ENCODE measurements at places on chromosomes 5 and 9.
A peak's percentile ranks its signal among the peaks of the same experiment; 100 is the strongest.

DNA sequence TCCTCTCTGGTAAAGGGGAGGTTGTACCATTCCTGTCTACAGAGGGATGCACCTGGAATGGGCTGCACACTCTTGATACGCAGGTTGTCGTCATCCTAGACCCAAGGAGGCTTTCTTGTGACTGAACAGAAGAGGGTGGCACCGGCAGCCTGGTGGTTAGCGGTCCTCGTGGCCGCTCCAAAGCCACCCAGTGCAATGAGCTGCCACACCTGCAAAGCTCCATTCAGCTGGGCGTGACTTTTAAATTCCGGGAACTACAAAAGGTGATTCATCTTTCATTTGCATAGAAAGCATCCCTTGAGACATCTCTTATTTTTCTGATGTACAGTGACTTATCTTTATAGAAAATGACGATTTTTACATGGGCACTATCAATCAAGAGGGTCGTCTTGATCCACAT is 286.1 kb upstream of the IRX1 start:
- no peak for DNase-seq

DNA sequence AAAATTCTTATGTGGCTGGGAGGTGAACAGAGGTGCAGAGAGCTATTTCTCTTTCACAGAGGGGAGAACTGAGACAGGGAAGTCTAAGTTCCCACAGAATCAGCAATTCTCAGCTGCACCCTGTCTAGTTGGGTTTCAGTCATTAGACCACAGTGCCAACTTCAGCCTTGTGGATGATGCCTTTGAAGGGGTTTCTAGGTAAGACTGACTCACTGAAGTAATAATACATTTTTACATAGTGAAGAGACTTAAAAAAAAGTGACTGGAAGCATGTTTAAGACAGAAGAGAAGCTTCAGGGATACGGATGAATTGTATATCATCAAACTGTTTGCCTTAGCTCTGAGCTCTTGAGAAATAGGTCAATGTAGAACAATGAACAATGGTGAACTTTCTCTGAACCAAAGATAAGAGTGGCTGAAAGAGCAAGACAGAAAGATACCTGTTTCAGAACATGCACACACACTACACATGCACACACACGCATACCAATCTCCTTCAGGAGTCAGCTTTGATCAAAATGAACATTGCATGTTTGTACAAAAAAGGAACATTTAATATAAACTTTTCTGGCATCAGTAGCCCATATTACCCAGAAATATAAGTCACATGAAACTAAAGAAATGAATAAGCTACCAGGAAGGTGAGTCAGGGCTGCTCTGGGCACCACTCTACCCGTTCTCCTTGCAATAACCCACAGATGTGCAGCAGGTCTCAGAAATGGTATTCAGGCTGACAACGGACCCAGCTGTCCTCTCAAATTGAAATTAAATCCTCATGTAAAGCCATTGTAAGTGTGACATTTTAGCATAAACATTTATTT is 12.6 kb upstream of the FYB1 start:
- no peak for DNase-seq

- no peak for DNase-seq
Observed at GRCh38 chr5:132883261-132883834, 9.9 kb downstream of the LEAP2 start.

GRCh38 chr5:71993600-71993999 is 113.7 kb upstream of the MAP1B start:
- no peak for DNase-seq

DNA sequence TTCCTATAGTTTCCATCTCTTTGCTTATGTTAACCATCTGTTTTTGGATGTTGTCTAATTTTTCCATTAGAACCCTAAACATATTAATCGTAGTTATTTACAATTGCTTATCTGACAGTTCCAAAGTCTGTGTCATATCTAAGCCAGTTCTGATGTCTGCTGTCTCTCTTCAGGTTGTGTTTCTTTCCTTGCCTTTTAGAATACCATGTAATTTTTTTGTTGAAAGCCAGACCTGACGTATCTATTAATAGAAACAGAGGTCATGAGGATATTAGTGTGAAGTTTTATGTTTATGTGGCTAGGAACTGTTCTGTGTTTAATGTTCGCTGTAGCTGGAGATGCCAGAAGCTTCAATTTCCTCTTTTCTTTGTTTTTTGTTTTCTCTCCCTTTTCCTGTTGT is 52.2 kb downstream of the ZNF618 start:
- DNase-seq: no peak

- DNase-seq: no peak
Observed at GRCh38 chr9:27395484-27395921, 98.6 kb upstream of the EQTN start.

GRCh38 chr5:99034336-99034735 is 105.5 kb upstream of the CHD1 start:
- no peak for DNase-seq

- DNase-seq: no peak
Observed at GRCh38 chr9:138003485-138004190, 126.1 kb downstream of the CACNA1B start.

GRCh38 chr5:10056228-10056760 is 193.4 kb downstream of the ATPSCKMT start:
- DNase-seq: no peak

DNA sequence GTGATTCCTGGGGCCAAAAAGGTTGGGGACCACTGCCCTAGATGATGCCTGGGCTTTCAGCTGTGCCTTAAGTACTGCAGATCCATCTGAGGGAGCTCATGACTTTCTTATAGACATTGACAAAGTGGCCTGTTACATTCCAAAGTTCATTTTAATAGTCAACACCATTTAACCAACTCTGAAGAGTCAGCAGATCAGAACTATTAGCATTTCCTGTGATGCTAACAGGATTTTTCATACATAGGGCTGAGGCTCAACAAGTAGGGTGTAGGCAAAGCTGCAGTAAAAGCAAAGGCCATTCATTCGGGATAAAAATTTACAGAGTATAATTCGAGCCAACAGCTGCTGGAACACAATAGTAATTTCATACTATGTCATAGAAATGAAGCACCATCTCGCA is 105.4 kb downstream of the LPAR1 start:
- no peak for DNase-seq

DNA sequence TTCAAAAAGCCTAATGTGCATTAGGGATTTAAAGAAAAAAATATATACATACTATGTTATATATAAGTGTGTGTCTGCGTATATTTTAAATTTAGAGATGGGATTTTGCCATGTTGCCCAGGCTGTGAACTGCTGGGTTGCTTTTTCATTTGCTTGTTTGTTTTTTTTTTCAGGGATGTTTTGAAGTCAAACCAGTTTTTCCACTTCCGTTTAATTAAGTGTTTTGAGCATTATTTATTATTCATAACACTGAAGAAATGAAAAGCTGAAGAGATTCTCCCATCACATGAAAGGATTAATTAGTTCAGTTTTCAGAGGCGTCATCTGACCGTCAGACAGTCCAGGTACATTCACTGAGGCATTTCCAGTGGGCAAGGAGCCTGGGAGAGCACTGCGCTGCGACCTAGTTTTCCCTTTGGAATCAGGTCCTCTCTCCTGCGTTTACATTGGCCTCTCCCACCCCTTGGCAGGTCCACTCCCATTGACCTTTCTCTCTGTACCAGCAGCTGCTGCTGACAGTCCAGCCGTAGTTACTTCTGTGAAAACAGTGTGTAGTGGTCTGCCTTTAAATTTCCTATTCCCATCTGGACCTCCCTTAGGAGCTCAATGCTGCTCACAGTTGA is 26.0 kb downstream of the ARRDC3 start:
- no peak for DNase-seq

- DNase-seq: no peak
Observed at GRCh38 chr5:39495227-39495626, 70.4 kb upstream of the DAB2 start.

DNA sequence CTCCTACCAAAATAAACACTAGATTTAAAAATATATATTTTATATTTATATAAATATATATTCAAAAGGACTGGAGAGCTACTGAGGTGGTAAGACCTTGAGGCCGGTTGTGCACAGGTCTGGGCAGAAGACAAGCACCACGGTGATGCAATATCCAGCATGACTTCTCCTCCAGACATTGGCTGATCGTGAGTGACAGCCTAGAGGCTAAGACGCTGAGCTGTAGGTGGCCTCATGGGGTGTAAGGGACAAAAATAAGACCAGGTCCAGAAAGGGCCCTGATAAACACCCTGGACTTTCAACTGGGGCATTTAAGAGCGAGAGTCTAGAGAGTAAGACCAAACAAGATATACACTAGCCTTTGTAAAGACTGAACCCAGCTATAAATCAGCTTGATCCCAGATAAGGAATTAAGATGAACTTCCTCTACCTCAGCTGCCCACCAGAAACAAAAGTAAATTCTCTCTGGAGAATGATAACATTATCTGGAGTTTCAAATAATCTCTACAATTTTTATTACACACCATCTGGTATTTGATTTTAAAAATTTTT is 14.2 kb upstream of the C5orf47 start:
- no peak for DNase-seq

DNA sequence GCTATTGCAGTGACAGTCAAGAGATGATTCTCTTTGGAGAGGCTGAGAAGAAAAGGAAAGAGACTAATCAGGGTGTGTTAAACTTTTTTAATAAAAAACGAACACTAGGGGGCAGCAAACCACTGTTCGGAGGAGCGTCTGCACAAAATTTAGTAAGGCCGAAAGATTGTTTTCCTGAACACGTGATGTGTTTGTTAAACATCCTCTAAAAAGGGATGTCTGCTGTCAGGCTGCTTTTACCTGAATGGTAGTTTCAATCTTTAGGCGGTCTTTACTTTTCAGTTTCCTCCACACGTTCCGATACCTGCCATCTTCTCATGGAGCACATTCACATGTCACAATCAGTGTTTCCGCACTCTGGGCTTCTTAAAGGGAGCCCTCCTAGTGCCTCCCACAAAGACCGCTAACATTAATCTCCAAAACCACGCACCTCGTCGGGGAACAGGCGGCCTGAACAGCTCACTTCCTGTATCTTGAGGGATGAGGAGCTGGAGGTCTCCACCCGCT is 125.2 kb downstream of the GPBP1 start:
- peak; percentile 20 for DNase-seq
